Type B pancreatic cell (in vitro differentiated cells): ENCODE measurements at places on chromosomes 5 and 9. TPM values are rescaled to one million over a fixed set of nuclear protein-coding genes. Genes with fewer than 3 reads are reported as not detected.

- DNase-seq = no peak
Measured at GRCh38 chr9:18707489-18708205, 233.7 kb downstream of the ADAMTSL1 start.

DNA sequence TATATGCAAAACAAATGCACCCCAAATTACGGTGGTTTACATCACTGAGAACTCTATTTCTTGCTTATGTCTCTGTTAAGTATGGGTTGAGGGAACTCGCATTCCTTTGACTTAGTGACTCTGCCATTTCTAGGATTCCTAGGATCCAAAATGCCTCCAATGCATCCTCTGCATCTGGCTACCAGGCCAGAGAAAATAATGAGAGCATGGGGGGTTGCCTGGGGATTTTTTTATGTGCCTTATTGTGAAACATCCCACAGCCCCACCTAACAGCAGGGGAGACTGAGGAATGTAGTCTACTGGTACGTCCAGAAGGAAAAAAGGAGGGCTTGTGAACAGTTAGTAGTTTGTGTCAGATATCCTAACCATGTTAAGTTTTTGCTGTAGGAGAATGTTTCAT is 466.0 kb upstream of the ARRDC3 start:
- no peak for DNase-seq

DNA sequence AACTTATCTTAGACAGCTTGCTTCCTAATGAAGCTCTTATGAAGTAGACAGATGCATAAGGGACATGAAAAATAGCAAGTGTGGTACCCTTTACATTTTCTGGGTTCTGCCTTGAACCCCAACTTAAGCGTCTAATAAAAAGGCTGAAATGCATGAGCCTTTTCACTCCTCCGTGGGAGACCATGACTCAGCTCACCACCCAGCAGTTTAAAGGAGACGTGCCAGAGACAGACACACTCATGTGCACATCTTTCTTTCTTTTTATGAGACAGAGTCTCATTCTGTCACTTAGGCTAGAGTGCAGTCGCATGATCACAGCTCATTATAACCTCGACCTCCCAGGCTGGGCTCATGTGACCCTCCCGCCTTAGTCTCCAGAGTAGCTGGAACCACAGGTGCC is 22.3 kb downstream of the CTXN3 start:
- DNase-seq = no peak

- DNase-seq = no peak
Measured at GRCh38 chr5:102886586-102886985, 131.5 kb downstream of the PAM start.

- DNase-seq = peak; percentile 83
Measured at GRCh38 chr9:38088006-38088925, 19.2 kb upstream of the SHB start.

DNA sequence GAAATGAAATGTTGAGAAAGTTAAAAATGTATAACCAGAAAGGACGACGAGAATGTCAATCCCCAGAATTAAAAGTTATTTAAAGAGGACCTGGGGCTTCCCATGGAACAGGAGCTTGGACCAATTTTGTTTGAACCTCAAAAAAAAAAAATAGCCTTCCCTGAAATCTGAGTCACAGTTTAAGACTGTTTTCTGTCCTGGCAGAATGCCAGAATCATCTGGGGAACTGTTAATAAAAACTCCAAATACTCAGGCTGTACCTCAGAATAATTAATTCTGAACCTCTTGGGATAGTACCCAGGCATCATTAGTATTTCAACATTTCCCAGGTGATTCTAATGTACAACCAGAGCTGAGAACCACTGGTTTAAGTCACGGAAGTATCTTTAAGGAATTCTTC is 102.2 kb upstream of the SLCO6A1 start:
- no peak for DNase-seq

DNA sequence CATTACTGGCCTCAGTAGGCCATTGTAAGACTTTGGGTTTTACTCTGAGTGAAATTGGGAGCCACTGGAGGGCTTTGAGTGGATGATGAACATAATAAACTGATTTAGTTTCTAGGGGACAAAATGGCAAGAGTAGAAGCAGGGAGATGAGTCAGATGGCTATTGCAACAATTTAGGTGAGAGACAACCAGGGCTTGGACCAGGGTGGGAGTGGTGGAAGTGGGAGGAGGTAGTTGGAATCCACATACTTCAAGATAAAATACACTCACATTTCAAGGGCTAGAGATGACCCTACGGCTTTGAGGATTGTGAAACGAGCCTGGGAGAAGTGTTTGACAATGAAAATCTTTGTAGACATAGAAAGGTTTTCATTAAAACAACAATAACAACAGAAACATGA is 136.3 kb downstream of the ACTBL2 start:
- no peak for DNase-seq

GRCh38 chr5:69105996-69106906 is 12.4 kb downstream of the SLC30A5 start:
- DNase-seq = no peak

DNA sequence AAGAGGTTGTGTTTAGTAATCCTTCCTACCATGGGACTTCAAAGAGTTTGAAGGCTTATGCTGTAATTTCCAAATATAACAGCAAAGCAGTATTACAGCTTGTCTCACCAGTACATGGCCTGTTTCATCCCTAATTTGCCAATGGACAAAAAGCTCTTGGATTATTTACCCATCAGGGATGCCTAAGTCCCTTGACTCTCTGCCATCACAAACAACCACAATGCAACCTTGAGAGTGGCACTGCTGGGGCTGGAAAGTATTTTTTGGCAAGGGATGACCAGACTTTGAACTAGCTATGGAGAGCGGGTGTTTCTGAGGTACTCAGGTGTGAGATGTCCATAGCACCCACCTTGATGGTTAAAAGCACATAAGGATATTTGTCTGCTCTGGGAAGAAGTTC is 9.1 kb downstream of the MAMDC2 start:
- DNase-seq = no peak

DNA sequence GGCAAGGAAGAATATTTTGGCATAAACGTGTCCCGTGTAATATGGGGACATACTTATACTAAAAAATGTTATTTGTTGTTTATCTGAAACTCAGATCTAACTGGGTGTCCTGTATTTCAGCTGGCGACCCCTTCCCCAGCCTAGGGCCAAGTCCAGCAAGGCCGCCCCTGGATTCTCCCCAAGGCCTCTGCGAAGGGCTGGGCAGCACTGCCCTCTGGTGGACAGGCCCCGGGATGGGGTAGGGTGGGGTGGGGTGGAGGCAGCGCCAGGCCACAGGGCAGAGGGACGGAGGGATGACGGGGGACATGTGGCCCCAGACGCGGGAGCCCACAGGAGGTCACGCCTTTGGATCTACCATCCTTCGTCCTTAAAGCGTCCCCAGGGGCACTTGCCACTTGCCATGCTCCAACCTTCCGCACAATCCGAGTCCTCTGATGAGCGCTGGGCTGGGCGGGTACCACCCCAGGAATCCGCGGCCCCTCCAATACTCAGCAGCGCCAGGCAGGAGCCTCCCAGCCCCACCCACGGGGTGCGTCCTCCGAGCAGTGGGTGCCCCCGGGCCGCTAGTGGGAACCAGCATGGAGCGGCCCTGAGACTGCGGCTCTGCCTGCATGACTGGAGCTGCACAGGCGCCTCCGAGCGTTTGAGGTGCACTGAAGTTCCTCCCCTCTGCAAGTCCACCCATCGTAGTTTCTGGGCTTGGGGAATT is 7.1 kb upstream of the AGPAT2 start:
- DNase-seq = no peak

DNA sequence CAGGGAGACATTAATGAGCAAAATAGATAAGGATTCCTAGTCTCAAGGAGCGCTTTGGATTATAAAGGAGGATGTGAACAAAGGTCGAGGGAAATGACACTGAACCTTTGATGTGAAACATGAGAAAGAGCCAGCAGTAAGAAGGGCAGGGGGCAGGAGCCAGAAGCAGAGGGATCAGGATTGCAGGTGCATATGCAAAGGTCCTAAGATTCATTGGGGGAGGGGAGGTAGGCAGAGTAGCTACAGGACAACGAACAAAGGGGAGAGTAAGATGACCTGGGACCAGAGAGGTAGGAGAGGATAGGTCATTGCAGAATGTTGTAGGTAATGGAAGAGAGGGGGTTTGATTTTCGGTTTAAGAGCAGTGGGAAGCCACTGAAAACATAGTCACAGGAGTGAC is 129.2 kb upstream of the TRPM3 start:
- DNase-seq = no peak

GRCh38 chr5:141825791-141826560 is 52.2 kb downstream of the PCDH1 start:
- no peak for DNase-seq

BBLN gene
- 108 and 150 TPM in 2 replicates for total RNA-seq

DNA sequence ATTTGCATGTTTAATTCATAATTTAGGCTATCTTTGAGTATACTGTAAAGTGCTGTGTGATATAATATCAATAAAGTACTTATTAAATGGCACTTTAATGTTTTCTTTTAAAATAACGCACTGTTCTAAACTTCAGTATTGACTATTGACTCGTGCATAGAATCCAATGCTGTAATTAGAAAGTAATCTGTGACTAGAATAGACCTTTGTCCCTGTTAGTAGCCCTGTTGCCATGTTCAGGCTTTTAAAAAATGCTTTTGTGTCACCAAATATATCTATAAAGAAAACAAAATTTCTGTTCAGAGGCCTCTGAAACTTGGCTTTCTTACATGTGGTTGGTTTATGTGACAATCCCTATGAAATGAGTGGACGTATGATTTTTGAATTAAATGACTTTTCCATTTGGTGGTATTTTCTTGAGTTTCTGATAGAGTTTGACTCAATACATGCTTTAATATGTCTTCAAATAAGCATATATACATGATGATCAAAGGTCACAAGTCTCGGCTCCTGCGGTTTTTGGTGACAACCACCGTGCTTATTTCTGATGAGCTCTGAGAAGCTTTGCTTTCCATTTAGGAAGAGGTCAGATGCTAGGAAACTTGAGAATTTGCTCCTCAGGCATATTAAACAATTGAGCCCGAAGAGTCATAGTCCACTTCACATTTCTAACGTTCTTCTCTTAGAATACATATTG is 174.7 kb downstream of the NR3C1 start:
- no peak for DNase-seq

SLC6A19 gene
- total RNA-seq = 12.6 and 22.2 TPM in 2 replicates

- DNase-seq = no peak
Measured at GRCh38 chr9:134289241-134289875, 36.9 kb upstream of the RXRA start.

DNA sequence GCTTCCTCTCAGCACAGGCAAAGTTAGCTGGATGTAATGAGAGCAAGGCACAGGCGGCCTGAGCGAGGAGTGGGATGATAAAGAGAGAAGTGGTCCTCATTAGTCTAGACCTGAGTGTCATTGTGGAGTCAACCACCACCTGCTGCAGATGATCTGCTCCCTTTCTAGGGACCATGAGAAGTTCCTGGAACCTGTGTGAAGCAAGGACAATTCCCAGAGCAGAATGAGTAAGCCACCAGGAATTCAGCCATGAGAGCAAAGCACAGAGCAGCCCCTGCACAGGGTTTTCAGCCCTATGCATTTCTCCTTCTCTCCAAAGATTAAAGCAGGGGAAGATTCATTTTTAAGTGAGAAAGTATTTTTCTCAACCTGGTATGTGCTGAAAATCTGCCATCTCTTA is 146.8 kb upstream of the SPEF2 start:
- DNase-seq = no peak

GRCh38 chr5:113204525-113205161 is 228.0 kb downstream of the DCP2 start:
- DNase-seq = no peak

SUSD3 gene
- total RNA-seq = 1.5 and 3.8 TPM in 2 replicates

KIF20A gene
- 20.5 and 61.0 TPM in 2 replicates for total RNA-seq
